ENCODE measurements at places on chromosomes 1 and 21.

- no peak for DNase-seq
Measured at GRCh38 chr21:26148840-26149354, 21.7 kb downstream of the APP start.

DNA sequence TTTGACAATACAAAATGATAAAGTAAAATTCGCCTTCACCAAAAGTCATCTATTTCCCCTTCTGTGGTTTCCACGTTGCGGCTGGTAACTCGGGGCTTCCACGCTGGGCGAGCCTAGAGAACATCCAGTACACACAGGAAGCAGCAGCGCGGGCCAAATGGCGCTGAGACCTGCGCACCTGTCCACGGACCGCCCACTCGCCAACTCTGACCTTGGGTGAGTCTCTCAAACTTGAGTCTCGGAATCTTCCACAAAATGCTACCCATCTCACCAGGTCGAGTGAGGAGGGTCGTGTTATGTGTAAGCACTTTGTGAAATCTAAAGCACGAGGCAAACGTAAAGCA, 820 bp upstream of the TTF2 start:
- DNase-seq = peak; percentile 27

DNA sequence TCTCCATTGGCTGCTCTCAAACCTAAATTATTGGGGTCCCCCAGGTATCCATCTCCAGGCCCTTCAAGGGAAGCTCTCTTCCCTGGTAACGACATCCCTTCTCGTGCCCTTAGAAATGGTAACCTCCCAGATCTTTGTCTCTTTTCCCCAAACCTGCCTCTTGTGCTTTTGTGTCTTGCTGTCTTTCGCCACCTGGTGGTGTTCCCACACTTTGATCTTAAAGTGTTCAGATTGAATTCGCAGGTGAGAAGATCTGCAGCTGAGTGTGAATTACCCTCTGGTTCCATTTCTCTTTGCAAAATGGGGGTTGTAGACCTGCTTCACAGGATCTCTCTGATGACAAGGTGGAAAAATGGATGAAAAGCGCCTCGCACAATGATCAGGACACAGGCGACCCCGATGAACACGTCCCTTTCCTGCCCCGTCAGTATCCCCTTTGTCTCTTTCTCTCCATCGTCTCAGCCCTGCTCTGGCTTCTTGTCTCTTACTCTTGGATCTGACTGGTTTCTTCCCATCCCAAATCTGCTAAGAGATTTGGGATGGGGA, 53.1 kb downstream of the DOP1B start:
- no peak for DNase-seq

DNA sequence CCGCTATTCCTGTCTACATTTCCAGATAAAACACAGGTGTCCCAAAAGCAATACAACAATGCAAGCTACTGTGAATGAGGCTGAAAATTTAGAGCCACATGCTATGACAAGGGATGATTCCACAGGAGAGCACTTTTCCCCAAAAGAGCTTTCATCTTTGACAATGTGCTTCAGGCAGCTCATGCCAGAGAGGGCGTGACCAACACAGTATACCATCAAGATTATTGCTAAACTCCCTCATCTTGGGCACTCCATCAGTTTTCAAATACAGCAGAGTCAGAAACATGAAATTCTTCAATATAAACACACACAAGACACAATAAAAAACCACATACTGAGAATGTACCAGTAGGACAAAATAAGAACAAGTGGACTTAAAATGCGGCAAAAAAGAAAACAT, 6.7 kb downstream of the GON4L start:
- DNase-seq = no peak

GRCh38 chr1:182281541-182281940, 110.0 kb downstream of the GLUL start:
- DNase-seq = no peak

- peak; percentile 30 for DNase-seq
Measured at GRCh38 chr1:3899754-3900149, 320 bp downstream of the C1orf174 start.

- no peak for DNase-seq
Measured at GRCh38 chr21:16590186-16590585, 860.4 kb downstream of the USP25 start.

- no peak for DNase-seq
Measured at GRCh38 chr1:175480343-175480822, 263.0 kb downstream of the TNR start.

DNA sequence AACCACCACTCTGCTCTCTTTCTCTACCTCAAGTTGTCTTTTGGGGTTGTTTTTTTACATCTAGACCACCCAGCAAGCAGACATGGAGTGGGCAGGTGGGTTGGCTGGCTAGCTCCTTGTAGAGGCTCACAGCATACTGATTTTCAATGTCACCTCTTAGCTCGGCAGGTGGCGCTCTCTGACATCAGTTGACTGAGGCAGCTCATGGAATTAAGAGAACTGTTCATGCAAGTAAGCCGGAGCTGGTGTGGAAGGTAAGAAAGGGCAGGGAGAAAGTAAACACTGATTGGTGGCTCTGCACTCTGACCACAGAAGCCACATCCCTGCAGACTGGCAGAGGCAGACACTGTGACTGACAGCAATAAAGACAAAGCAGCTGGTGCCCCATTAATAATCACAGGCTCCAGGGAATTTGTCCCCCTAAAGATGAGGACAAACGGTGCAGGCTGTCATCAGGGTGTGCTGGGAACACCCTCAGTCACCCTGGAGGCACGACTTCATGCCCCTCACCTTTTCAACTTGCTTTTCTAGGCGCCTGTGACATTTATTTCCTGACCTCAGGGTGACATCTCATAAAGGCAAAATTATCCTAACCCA, 226.8 kb downstream of the LMX1A start:
- no peak for DNase-seq

DNA sequence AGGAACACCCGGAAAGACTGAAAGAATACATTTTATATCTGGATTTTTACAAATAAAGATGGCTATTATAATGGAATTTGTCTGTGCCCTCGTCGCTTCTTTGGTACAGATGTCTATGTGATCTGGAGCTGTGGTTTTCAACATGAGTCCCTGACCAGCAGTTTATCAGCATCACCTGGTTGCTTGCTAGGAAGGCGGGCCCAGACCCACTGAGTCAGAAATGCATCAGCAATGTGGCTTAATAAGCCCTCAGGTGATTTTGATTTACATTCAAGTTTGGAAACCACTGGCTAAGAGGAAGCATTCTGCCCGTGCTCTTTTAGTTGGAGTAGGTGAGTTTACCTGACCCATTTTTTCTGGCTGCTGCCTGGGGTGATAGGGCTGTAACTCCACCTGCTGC, 31.7 kb downstream of the ATP1A1 start:
- no peak for DNase-seq

DNA sequence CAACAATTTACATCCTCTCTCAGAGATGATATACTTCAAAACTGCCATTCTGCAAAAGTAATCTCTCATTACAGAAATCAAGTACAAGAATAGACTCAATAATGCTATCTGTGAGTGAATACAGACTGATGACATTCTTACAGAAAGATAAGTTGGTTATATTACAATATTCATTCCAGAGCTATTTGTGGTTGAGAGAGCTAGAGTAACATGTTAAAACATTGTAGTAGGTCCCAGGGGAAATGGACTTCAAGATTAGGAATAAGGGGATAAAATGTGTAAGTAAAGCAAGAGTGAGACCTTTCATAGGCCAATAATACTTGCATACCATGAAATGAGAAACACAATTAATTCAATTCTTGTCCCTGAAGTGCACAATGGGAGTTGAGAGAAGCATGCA, 1.5 kb downstream of the F13B start:
- no peak for DNase-seq

DNA sequence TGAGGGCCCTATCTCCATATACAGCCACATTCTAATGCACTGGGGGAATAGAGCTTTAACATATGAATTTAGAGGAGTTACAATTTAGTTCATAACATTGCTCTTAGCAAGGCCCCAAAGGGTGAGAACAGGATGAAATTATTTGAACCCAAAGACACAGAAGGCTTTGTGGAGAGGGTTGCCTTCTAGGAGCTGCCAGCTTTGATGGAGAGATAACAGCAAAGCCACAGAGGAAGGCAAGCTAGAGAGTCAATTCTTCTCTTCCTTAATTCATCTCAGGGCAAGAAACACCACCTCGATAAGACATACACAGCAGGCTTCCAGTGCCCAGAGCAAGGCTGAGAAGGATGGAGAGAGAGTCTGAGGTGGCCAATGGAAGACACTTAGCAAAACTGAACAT, 94.8 kb upstream of the TMPRSS15 start:
- DNase-seq = no peak

DNA sequence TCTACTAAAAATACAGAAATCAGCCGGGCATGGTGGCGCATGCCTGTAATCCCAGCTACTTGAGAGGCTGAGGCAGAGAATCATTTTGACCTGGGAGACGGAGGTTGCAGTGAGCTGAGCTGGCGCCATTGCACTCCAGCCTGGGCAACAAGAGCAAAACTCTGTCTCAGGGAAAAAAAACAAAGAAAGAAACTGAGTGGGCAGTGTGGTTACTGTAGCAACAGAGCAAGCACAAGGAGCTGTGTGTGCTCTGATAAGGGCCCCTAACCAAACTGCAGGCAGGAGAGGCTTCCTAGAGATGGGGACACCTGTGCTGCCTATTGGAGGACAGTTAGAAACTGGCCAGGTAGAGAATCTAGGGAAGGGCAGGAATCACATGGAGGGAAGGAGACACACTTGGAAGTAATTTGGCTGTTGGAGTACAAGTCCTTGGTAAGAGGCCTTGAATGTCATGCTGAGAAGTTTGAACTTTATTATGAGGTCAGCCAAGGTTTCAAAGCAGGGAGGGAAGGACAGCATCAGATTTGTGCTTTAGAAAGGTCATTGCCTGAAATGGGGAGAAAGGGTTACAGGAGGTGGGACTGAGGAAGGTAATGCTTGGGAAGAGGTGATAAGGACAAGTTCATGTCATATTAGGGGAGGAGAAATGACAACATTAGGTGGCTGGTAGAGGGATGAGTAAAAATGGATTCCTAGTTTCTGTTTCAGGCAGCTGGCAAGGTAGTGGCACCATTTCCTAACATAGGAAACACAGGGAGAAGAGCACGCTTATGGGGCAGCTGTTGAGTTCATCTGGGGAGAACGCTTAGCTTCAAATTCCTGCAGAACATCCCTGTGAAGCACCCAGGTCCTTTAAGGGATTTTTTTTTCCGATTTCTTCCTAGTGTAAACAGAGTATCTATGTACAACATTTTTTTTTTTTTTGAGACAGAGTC, 69.2 kb upstream of the ARTN start:
- DNase-seq = no peak

DNA sequence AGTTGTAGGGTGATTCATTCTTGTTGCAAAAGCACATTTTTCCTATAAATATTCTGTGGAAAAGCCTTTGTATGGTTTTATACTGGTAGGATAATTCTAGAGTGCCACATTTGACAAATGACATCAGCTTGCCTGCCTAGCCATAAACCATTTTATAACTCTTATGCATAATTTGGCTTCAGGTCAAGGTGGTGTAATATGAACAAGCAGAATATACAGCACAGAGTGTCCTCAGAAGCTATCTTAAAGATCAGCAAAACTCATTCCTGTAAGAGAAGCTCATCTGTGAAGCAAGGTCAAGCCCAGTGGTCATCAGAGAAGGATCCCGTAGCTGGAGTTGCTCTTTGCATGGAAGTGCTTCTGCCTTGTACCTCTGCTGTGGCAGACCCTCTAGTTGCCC, 24.0 kb upstream of the C1orf21 start:
- no peak for DNase-seq

DNA sequence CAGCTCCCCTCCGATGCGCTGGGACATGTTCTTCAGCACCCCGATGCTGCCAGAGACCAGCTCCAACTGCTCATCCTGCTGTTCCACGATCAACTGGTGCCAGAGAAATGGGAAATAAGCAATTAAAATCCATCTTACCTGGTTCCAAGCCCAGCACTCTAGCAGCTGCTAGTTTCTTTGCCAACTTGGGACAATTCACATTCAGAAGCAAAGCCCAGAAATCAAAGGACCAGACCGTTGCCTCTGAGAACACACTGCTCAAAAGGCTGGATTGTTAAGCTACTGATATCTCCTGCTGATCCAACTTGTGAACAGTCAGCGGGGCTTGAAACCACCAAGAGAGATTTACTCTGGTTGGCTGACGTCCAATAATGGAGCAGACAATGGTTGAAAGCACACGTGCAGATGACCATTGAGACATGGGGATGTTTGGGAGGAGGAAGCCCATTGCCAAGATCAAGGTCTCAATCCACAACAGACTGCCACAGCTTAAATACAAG, 34.4 kb downstream of the STX6 start:
- no peak for DNase-seq

DNA sequence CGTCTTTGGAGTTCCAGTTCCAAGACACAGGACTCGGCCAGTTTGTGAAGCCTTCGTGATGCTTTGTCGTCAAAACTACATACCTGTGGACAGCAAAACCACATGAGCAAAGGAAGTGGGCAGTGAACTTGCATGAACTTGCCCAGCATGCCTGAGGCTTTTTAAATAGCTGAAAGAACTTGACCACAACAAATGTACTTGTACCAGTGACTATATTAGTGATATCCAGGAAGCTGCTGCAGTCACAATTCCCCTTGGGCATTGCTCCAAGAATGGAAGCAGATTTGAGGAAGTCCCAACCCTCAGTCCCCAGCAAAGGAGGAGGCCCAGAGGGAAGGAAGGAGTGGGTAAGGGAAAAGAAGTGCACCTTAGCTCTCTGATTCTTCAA, 2.6 kb downstream of the FUCA1 start:
- DNase-seq = no peak

- DNase-seq = no peak
Measured at GRCh38 chr1:13830170-13830569, 130.2 kb downstream of the PRDM2 start.

- peak; percentile 75 for DNase-seq
Measured at GRCh38 chr21:41878831-41879189, 334 bp downstream of the PRDM15 start.

GRCh38 chr1:111565079-111565478, 54.5 kb upstream of the RAP1A start:
- DNase-seq = no peak

- no peak for DNase-seq
Measured at GRCh38 chr1:175320804-175321203, 128.2 kb upstream of the KIAA0040 start.

DNA sequence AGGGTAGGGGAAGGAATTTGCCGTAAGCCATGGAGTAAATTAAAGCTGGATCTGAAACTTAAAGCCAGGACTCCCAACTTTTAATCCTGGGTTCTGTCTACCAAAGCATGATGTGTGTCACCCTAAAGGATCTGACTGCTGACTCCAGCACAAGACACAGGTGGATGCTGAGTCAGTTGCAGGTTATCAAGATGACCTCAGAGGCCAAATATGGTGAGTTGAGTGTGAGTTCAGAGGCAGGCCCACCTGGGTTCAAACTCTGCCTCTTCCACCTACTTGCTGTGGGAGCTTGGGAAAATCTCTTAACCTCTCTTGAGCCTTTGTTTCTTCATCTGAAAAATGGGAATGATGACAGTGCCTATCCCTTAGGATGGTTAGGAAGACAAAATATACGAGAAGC, 16.7 kb upstream of the LDLRAP1 start:
- DNase-seq = no peak

GRCh38 chr1:118147522-118147921, 37.5 kb downstream of the SPAG17 start:
- DNase-seq = no peak

GRCh38 chr1:148162363-148162762, 10.3 kb upstream of the NBPF11 start:
- DNase-seq = no peak

Data from activated naive CD4-positive, alpha-beta T cell (primary cell).